ENCODE measurements at places on chromosomes 2 and 18.

GRCh38 chr2:15708865-15709820, 117.5 kb downstream of the DDX1 start:
- DNase-seq, result no peak

- no peak for DNase-seq
Observed at GRCh38 chr2:168482269-168482668, 26.2 kb downstream of the CERS6 start.

GRCh38 chr2:10626837-10627236, 62.9 kb downstream of the NOL10 start:
- DNase-seq, result no peak

DNA sequence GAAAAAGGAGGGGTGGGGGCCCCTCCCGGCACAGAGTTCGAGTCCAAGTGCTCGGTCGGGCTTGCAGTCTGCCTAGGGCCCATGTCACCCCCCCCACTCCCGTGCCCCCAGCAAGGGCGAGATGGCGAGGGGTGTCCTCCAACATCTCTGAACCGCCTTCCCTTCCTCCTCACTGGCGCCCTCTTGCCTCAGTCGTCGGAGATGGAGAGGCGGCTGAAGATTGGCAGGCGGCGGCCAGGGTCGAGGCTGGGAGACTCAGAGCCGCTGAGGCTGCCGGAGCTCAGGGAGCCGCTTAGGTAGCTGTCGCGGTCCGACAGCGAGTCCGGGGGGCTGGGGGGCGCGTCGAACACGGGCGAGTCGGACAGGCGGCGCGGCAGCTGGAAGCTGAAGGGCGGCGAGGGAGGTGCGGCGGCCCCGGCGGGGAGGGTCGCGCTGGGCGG, 2.3 kb downstream of the ZFP36L2 start:
- peak; percentile 57 for DNase-seq

GRCh38 chr18:21660078-21660477, 44.5 kb downstream of the ABHD3 start:
- DNase-seq, result no peak

- no peak for DNase-seq
Observed at GRCh38 chr2:168188002-168188401, 59.4 kb downstream of the STK39 start.

DNA sequence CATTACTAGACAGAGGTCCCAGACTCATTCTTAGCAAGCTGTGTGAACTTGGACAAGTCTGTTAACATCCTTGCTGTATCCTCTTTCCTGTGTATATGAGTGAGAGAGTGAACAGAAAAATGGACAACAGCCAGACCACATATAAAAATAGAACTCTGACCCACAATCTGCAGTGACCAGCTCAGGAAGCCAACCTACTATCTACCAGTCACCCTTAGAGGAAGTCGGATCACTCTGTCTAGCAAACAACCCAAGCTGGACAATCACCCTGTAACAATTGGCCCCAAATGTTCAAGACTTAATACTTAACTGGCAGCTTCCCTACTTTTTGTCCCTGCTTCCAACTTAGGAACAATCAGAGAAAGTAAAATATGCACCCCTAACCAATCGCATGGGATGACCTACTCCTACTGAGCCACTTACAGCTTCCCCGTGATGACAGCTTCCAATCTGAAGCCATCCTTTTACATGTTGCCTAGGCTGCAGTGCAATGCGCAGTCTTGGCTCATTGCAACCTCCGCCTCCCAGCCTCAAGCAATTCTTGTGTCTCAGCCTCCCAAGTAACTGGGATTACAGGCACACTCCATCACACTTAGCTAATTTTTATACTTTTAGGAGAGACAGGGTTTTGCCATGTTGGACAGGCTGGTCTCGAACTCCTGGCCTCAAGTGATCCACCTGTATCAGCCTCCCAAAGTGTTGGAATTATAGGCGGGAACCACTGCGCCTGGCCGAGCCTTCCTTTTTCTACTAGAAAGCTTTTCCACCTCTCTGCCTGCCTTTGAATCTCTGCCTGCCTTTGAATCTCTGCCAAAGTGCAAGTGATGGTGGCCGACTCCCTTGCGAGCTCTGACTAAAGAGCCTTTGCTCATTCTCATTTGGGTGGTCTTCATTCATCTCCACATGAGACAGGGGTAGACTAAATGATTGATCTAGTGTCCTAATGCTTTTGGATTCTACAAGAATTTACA, 158.3 kb upstream of the NDUFV2 start:
- no peak for DNase-seq

- no peak for DNase-seq
Observed at GRCh38 chr2:158718851-158719250, 76.3 kb upstream of the DAPL1 start.

- DNase-seq, result no peak
Observed at GRCh38 chr18:45774065-45774521, 50.1 kb downstream of the SLC14A1 start.

DNA sequence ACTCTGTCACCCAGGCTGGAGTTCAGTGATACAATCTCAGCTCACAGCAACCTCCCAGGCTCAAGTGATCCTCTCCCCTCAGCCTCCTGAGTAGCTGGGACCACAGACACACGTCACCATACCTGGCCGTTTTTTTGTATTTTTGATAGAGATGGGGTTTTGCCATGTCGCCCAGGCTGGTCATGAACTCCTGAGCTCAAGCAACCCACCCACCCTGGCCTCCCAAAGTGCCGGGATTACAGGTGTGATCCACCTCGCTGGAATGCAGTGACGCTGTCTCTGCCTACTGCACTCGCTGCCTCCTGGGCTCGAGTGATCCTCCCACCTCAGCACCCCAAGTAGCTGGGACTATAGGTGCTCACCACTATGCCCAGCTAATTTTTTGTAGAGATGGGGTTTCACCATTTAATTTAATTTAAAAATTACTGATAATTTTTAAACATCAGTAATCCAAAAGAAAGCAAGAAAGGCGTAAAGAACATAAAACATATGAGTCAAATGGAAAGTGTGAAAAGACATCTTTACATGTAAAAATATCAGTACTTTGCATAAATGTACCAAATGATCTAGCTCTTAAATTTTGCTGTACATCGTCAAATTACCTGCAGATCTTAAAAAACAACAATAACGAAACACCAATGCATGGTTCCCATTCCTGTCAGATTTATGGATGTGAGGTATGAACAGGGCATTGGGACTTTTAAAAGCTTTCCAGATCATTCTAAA, 2.8 kb upstream of the ZNF236 start:
- DNase-seq, result no peak

Measured in GM10248 (cell line).